ENCODE measurements at places on chromosomes 2 and 18.
A peak's percentile ranks its signal among the peaks of the same experiment; 100 is the strongest.

GRCh38 chr18:8668381-8668780 is 37.0 kb upstream of the MTCL1 start:
- DNase-seq = no peak

DNA sequence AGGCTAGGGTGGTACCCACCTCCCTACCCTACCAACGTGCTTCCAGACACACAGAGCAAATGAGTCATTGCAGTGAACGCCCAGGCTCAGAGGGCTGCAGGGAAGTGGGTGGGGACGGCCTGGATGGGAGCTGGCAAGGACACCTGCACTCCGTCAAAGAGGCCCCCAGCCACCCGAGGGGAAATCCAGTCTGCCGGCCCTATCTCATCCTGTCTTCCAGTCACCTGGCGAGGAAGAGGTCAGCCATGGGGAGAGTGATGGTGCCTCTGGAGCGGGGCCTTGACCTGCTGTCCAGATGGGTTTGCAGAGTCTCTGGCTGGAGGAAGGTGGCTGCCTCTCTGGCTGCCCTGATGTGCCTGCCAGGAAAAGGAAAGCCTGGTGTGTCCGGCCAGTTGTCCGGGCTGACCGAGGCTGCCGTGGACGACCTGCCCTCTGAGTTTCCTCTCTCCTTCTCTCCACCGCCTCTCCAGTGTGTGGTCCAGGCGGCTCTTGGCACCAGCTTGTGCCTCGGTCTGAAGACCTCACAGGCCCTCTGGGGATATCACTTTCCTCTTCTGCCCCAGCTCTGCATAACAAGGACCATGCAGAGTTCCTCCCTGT is 209.7 kb upstream of the COPS8 start:
- DNase-seq = peak; percentile 14

- DNase-seq = no peak
Observed at GRCh38 chr2:196291873-196292800, 120.8 kb upstream of the STK17B start.

DNA sequence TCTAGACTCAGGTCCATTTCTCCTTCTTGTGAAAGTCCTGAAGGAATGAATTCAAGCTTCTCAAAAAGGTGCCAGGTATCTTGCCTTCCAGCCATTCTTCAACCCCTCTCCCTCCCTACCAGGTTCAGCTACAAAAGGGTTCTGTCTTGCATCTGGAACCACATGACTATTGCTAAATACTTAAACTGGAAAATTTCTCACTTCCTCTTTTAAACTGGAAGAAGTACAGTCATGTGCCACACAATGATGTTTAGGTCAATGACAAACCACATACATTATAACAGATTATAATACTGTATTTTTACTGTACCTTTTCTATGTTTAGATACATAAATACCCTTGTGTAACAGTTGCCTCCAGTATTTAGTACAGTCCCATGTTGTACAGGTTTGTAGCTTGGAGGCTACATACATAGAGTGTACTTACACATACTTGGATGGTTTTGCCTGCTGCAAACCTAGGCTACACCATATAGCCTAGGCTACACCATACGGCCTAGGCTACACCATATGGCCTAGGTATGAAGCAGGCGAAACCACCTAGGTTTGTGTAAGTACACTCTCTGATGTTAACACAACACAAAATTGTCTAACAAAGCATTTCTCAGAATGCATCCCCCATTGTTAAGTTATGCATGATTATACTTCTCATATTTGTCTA is 142.0 kb upstream of the DNMT3A start:
- no peak for DNase-seq

Measured in NCI-H1930 (cell line).